ENCODE measurements at places on chromosomes 2 and 18. TPM values are rescaled to one million over a fixed set of nuclear protein-coding genes. Genes with fewer than 3 reads are reported as not detected.

The RAB27B gene
- total RNA-seq = under 0.01 TPM

The MYOM1 gene
- total RNA-seq = 1.1 TPM

The ASXL3 gene
- 0.22 TPM for total RNA-seq

The HOXD13 gene
- total RNA-seq = not detected

The CMPK2 gene
- 0.65 TPM for total RNA-seq

The TFPI gene
- total RNA-seq = 1,922 TPM

The EFR3B gene
- 1.4 TPM for total RNA-seq
